Activated CD4-positive, alpha-beta T cell treated with anti-CD3 and anti-CD28 coated beads, Interleukin-2, amount 50 U/mL, for 4 hours (primary cell): ENCODE measurements at places on chromosomes 12 and 14.

DNA sequence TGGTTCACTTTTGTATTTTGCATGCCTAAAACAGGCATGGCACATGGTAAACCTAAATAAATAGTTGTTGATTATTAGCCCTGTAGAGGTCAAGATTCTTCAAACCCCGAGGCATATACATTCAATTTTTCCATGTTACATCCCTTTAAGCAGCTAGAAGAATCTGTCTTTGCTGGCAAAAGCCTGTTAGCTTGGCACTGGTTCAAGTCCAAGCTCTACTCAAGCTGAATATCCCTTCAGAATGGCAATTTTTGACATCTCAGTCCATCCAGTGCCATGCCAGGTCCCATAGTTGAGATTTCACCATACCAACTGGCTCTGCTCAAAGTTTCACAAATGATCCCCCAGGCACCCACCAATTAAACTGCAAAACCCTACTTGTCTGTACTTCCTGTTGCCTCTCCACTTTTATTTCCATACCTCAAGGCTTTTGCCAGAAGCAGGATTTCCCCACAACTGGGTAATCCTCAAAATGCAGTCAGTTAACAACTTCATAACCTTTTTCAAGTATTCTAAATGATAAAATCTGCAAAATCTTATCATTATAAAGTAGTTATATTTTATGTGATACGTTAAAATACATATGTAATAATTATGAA lies 9.0 kb upstream of the DCN start:
- no peak for DNase-seq

- DNase-seq, result no peak
These were observed 6.5 kb downstream of the AKT1 start for GRCh38 chr14:104788873-104789663.

DNA sequence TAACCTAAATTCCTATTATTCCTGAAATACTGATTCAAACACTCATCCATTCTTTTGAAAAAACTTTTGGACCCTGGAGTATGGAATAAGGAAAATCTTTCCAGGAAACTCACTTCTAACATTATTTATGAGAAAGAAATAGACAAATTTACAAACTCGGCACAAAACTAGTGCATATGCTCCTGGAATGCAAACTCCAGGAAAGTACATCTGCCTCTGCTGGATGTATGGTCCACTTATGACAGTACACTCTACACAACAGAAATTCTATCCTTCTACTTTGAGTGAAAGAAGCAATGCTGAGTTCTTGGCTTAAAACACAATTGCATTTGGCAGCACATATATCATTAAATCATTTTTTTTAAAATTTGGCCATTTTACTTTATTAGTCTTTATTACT lies 700.5 kb upstream of the STXBP6 start:
- no peak for DNase-seq

GRCh38 chr12:40515041-40515816 lies 177.0 kb upstream of the CNTN1 start:
- no peak for DNase-seq

DNA sequence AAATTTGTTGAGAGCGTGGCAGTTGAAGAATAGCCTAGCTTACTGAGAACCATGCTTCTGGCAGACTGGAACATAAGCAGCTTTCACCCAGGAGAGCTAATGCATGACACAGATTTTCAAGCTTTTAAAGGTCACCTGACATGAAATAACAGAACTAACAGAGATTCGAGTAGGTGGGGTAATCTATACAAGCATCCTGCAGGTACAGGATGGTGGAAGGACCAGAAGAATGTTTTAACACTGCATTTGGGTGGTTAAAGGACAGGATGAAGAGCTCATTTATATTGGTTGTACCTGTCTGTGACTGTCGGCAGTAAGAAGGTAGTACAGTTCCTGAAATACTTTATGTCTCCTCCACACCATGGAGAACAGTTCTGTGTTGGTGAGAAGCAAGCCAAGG lies 8.9 kb downstream of the PELI2 start:
- no peak for DNase-seq

DNA sequence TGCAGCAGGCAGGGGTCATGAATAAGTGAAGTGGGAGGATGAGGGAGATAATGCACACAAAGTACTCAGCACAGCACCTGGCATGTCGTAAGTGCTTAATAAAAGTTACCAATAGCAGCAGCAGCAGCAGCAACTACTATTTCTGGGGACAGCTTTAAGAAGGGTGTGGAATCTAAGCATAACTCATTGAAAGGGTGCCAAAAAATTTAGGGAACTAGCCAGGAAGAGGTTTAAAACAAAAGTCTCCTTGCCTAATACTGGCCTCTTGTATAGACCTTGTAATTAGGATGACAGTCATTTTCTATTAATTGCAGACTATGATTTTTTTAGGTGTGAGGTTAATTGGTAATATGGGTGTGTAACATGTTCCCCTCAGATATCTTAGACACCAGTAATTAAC lies 179.9 kb downstream of the PTPN11 start:
- no peak for DNase-seq
